ENCODE measurements at places on chromosomes 2 and 18.

GRCh38 chr2:206051912-206052311 is 34.1 kb downstream of the INO80D start:
- DNase-seq: no peak

DNA sequence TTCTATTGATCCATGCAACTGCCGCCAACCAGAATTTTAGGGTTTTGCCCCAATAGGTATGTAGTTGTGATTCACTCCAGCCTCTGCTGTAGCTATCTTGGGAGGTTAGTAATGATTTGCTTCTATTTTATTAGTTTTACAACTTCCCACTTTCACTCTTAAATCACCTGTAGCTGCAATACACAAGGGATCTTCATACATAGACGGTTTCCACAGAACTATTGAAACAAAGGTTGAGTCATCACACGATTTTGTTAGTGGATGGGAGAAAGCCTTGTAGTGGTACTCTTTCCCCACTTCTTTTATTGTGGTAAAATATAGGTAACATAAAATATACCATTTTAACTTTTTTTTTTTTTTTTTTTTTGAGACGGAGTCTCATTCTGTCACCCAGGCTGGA is 104.2 kb upstream of the SPRED2 start:
- DNase-seq: no peak

DNA sequence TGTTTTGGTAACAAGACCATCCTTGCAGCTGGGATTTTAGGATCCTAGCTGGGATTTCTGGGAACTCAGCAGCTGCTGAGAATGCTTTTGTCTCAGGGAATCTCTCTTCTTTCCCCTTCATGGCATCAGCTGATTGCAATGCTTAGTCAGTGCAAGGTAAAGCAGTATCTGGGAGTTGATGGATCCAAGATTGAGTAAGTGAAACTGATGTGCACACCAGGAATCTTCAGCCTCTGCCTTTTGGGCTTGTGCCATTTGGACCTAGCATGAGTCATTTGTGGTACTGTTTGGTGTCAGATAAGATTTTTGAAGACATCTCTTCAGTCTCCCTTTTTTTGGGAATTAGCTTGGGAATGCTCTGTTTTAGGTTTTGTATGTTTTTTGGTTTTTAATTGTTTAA is 363.3 kb upstream of the TFPI start:
- DNase-seq: no peak

DNA sequence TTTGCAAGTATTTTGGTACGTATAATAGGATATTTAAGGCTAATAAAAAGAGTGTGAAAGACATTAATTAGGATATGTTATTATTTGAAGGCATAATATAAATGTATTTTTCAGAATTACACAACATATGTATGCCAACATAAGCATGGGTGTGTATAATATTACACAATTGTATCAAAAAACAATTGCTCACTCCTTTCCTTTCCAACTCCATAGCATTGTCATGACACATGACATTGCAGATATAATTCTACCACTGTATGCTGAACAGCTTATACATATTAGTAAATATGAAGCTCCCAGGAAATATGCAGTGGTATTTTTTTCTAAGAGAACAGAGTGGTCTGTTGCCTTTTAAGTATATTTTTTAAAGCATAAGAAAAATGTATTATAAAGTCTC is 593.1 kb downstream of the TMX3 start:
- no peak for DNase-seq

- DNase-seq: no peak
Observed at GRCh38 chr2:17661460-17661859, 92.2 kb downstream of the SMC6 start.

DNA sequence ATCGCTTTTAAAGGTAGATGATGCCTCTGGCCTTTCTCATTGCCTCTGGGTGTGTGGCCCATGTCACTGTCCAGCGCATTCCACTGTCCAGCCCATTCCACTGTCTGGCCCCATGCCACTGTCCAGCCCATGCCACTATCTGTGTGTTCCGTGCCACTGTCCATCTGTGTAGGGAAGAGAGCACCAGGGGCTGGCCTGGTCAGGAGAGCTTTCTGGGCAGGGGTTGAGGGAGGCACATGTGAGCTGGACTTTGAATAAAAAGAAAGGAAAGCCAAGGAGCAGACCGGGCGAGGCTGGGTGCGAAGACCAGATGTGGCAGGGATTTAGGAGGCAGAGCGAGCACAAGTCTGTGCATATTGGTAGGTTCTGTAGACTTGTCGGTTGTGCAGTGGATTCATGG is 236.2 kb downstream of the NEDD4L start:
- no peak for DNase-seq

- DNase-seq: no peak
Observed at GRCh38 chr2:233451950-233452349, 97.7 kb downstream of the DGKD start.

DNA sequence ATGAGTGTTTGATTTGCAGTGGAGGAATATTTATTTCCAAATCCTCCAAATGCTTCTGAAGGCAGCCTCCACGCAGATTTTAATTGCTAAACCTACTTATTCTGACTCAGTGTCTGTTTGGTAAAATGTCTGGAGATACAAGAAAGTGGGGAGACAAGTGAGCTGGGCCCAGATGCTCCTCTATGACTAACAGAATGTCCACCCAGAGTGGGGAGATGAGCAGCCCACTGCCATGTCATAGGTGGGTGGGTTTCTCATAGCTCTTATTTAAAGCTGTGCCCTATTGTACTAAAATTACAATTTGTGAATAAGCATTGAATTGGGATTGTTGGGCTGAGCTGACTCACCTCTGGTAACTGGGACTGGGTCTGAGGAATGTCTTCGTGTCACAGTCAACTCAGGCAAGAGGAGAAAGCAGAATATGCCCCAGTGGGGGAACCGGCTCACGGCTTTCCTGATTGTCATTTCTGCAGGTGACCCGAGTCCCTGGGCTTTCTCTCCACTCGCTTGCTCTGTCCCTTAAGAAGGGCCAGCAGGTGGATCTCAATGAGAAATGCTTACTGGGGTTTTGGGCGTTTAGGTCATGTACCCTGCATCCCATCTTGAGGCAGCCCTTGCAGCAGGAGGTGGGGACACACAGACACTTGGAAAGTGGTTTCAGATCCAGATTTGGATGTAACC is 116.3 kb upstream of the SPRED2 start:
- DNase-seq: no peak

DNA sequence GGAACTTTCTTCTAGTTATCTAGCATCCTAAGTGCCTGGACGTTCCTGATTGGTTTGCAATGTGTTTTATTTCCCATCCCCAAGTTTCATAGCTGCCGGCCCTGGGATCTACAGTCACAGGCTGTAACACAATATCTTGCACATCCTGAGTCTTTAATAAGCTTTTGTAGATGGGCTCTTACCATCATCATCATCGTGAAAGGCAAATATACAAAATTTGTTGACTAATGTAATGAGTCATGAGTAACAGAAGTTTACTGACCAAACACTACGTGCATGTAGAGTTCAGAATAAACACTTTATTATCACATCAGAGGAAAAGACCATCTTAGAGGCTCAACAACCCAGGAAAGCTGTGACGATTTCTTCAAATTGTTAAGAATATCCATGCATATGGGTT is 8.1 kb upstream of the TYMS start:
- DNase-seq: peak; percentile 96

All from DMS53 (cell line).